ENCODE measurements at places on chromosomes 12 and 14. TPM values are rescaled to one million over a fixed set of nuclear protein-coding genes. Genes with fewer than 3 reads are reported as not detected.

Gene SMCO3
- not detected for total RNA-seq

Gene PTGDR
- not detected for total RNA-seq

Gene ACIN1
- 40.7 TPM for total RNA-seq

Gene BCL11B
- total RNA-seq: 14.8 TPM

Gene TSHR
- not detected for total RNA-seq

Gene IQSEC3
- under 0.01 TPM for total RNA-seq

Gene CFAP73
- total RNA-seq: not detected

Gene NANOG
- total RNA-seq: under 0.01 TPM

Gene FSCB
- not detected for total RNA-seq

Gene SPX
- 0.68 TPM for total RNA-seq

Gene CLEC4A
- under 0.01 TPM for total RNA-seq

Gene GPR84
- total RNA-seq: 0.07 TPM

Gene DHH
- total RNA-seq: under 0.01 TPM

Gene C12orf75
- total RNA-seq: 8.7 TPM

Gene WBP11
- 9.6 TPM for total RNA-seq

Gene POLE
- 15.4 TPM for total RNA-seq

Gene CCDC177
- total RNA-seq: not detected

Gene DHRS2
- 0.07 TPM for total RNA-seq

Gene TESPA1
- total RNA-seq: not detected

Gene MFAP5
- 19.5 TPM for total RNA-seq

Gene MIP
- not detected for total RNA-seq

Gene SIX6
- not detected for total RNA-seq

Gene ATF1
- 59.1 TPM for total RNA-seq

Gene IL23A
- total RNA-seq: 0.34 TPM

Gene TAS2R42
- not detected for total RNA-seq

Gene VRTN
- not detected for total RNA-seq

Gene NPAS3
- total RNA-seq: not detected

Gene KERA
- not detected for total RNA-seq

Gene LALBA
- not detected for total RNA-seq

Gene RNF212B
- total RNA-seq: not detected

Gene HRK
- total RNA-seq: under 0.01 TPM

Gene ACOT4
- total RNA-seq: 0.68 TPM

Gene ITPK1
- total RNA-seq: 35.2 TPM

Gene KRT3
- not detected for total RNA-seq

Gene DPY19L2
- 1.6 TPM for total RNA-seq

Gene ASIC1
- 2.1 TPM for total RNA-seq

Gene SYNDIG1L
- 0.14 TPM for total RNA-seq

Gene RNU4-1
- total RNA-seq: not detected

Gene PCED1B
- 2.6 TPM for total RNA-seq

Gene TSPAN8
- total RNA-seq: 0.07 TPM

Gene KMT2D
- 24.9 TPM for total RNA-seq

Gene OVCH1
- total RNA-seq: 0.28 TPM

Gene MAP3K9
- 12.6 TPM for total RNA-seq

Gene HSP90AA1
- 216 TPM for total RNA-seq

Gene GALNT8
- total RNA-seq: not detected

Gene ATF7
- total RNA-seq: 10.3 TPM

Gene NXPH4
- 14.2 TPM for total RNA-seq
